ENCODE measurements at places on chromosomes 11 and 22. TPM values are rescaled to one million over a fixed set of nuclear protein-coding genes. Genes with fewer than 3 reads are reported as not detected.

- DNase-seq: no peak
These were observed 267.8 kb downstream of the TBC1D22A start for GRCh38 chr22:47030143-47030661.

- no peak for DNase-seq
These were observed 8.8 kb upstream of the OR2AT4 start for GRCh38 chr11:75105462-75105925.

OR51I1 gene
- not detected for total RNA-seq

DNA sequence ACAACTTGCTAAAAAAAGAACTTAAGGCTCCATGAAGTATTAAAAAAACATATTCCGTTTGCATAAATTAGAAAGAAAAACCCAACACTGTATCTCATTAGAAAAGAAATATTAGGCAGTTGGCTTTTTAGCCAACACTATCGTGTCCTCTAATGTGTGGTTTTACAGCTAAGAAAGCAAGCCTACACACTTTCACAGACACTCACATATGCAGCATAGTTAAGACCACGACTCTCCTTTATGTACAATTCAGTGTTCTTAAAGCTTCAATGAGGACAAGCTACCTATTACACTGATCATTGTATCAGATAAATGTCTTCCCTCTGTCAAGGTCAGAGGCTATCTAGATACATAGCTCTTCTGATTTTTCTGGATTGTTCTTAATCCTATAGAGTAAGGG is 80.1 kb downstream of the PICALM start:
- DNase-seq: no peak

NLRP14 gene
- not detected for total RNA-seq

GRCh38 chr11:65894034-65894591 is 3.6 kb downstream of the CCDC85B start:
- DNase-seq: no peak

DNA sequence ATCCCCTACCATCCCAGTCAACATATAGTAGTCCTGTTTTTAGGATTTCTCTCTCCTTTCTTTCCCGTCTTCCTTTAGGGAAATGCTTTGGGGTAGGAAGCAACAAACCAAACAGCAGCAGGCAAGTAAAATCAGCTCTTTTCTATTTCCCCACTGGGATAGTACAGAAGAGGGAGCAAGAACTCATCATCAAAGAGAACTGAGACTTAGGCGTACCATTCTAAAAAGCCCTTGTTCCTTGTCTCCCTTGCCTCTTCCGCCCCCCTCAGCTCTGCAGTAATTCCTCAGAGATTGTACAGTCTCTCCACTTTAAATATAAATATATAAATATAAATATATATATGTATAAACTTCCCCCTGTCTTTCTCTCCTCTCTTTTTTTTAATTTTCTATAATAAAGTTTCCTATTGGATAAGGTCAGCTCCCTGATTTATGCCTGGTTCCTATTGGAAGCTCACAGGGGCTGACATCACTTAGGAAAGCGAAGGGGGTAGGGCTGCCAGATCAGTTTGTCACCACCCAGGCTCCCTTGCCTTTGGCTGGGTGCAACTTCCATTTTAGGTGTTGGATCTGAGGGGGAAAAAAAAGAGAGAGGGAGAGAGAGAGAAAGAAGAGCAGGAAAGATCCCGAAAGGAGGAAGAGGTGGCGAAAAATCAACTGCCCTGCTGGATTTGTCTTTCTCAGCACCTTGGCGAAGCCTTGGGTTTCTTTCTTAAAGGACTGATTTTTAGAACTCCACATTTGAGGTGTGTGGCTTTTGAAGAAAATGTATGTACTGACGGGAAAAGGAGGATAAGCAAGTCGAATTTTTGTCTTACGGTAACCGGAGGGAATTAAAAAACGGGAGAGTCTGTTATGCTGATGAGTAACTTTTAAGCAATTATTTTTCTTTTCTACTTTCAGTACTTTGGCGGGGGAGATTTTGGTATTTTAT is at the start of gene CTNND1:
Gene CTNND1 (plus strand): TSS at position 502 of the 934 bp plus-strand sequence. CDS start 29,677 bp downstream, outside the sequence.
- peak; percentile 98 for DNase-seq

EXPH5 gene
- 10.6 TPM for total RNA-seq

GRCh38 chr11:1072116-1072820 is 2.4 kb upstream of the MUC2 start:
- DNase-seq: peak; percentile 85

GRCh38 chr22:20494978-20495860 is at the start of gene KLHL22:
Gene KLHL22, minus strand, starts transcription at chr22:20495795. Its CDS starts 6,584 bp downstream, at chr22:20489211.
- peak; percentile 50 for DNase-seq

CXCR5 gene
- total RNA-seq: not detected

- DNase-seq: no peak
These were observed 27.9 kb downstream of the GRAP2 start for GRCh38 chr22:39928536-39929520.

GRCh38 chr11:44931466-44931865 is 19.2 kb downstream of the TP53I11 start:
- DNase-seq: no peak

OR9Q2 gene
- total RNA-seq: not detected

DNA sequence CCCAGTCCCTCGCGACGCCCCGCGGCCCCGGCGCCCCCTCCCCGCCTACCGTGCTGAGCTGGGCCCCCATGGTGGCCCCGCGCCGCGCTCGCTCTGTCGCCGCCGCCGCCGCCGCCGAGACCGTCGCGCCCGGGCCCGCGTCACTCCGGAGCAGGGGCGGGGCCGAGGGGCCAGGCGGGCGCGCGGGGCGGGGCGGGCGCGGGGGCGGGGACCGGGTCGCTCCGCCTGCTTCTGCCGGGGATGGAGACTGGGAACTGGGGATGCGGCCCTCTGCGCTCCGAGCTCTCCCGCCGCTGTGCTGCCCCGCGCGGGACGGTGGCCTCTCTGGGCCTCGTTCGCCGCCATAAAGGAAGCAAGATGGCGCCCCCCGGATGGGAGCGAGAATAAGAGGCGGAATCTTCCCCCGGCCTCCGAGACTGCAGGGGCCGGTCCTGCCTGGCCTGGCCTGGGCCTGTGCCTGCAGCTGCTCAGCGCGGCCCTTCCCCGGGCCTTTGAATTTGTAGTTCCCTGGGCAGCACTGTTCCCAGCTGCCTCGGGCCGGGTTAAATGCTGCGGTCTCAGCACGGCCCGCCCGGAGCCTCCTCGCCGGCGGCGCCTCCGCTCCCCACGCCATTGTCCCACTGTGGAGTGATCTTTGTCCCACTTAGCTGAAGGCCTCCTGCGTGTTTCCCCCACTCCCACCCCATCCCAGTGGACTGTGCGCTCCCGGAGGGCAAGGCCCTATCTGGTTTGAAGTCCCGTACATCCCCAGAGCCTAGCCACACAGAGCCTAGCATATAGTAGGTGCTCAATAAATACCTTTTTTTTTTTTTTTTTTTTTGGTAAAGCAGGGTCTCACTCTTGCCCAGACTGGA is at the start of gene CYB5R3:
Gene CYB5R3 (minus strand): TSS at position 147 of the 854 bp plus-strand sequence. CDS start 77 bp downstream, at position 70.
- peak; percentile 66 for DNase-seq

OR2AG1 gene
- total RNA-seq: not detected

EHF gene
- total RNA-seq: 320 TPM

DNA sequence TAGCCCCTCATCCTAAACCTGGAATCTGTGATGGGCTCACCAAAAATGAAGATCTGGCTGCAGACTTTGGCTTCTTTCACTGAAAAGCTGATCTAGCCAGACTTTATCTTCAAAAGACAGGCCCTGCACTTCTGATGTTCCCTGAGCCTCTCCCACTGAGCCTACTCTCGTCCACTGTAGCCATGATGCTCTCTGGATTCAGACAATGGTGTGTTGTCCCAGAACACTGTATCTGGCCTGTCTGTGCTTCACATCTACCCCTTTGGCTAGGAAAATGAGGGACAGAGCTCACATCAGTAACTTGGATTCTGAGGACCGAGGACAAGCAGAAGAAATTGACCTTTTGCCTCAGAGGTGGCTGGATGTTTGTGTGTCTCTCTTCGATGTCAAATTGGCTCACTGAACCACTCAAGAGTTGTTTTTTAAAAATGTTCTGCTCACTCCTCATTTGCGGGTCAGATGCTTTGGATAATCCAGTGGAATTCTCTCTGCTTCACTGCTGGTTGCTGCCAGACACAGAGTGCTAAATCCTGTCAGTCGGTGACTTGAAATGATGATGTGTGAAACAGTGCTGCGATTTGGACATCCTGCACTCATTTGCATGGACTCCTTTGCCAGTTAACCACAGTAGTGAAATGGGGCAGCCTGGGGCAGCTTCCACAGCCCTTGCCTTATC is 67.5 kb downstream of the ARFGAP2 start:
- no peak for DNase-seq

GRCh38 chr11:119093942-119094815 is 7.5 kb downstream of the DPAGT1 start:
- DNase-seq: peak; percentile 40

- DNase-seq: no peak
These were observed 175.2 kb downstream of the MAML2 start for GRCh38 chr11:96167787-96168186.

DNA sequence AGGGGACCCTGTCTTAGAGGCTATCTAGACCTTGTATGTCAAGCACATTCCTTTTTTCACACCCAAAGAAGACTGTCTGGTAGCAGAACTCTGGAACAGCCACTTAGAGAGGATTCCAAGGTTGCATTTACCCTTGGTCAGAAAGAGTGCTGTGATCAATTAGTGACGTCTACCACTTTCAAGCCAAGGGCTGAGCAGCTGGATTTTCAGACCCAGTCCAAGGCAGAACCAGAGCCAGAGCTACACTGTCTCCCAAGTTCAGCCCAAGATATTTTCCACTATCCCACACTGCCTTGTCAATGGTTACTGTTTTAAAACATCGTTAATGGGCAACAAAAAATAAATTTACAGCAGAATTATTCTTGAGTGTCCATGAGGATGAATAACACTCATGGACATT is 24.0 kb downstream of the ABCC8 start:
- no peak for DNase-seq

ST3GAL4 gene
- 158 TPM for total RNA-seq

DENND6B gene
- 4.5 TPM for total RNA-seq

DNA sequence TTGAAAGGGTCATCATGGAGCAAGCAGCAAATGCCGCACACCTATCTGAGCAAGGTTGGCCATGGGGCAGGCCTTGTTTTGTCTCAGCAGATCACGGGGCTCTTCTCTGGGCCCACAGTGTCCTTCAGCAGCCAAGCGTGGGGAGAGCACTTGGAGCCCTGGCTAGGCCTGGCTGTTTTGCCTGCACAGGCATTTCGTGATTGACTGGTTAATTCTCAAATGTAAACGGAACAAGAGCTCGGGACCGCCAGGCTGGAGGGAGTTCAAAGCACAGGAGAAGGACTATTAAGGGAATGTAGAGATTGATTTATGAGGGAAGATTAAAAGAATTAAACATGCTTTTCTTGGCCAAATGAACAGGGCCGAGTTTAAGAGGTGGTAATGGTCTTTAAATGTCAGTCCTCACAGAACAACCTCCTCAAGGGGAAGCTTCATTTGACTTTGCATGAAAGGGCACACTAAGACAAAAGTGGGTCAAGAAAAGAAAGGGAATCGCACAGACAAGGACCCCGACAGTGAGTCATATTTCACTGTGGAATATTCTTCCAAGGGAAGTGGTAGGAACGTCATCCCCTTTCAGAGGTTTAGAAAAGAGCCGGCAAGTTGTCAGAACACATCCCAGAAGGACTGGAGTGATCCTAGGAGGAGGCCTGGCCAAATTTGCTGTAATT is 20.7 kb downstream of the SPON1 start:
- DNase-seq: no peak

DNA sequence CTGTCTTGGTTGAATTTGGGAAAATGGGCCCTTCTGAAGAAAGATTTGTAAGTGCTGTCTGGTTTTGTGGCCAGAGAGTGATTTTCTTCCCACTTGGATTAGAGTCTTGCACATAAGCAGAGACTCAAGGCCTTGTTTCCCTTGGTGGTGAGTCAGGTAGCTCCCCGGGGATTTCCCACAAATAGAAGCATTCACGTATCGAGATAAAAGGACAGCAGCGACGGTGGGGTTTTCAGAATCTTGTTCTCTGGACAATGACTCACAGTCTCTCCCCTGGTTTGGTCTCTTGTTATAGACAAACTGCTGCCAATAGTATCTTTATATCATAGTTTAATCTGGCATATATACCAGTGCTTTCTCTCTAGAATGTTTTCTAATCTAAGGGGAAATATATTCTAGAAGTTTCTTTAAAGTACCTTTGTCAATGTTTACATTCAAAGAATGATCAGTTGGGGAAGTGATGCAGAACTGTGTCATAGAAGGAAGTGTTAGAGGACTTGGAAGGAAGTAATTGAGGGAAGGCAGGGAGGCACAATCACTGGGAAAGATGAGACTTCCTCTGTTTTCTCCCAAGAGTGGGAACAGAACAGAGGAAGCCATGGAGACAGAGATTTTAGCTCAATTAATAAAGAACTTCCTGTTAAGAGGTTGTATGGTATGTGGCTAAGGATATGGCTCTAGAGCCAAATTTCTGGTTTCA is 18.1 kb downstream of the POLA2 start:
- DNase-seq: peak; percentile 84

PGA5 gene
- not detected for total RNA-seq

- no peak for DNase-seq
These were observed 79.8 kb downstream of the GRIA4 start for GRCh38 chr11:105689631-105690030.

- DNase-seq: no peak
These were observed 34.5 kb upstream of the DEUP1 start for GRCh38 chr11:93295921-93296575.

DNA sequence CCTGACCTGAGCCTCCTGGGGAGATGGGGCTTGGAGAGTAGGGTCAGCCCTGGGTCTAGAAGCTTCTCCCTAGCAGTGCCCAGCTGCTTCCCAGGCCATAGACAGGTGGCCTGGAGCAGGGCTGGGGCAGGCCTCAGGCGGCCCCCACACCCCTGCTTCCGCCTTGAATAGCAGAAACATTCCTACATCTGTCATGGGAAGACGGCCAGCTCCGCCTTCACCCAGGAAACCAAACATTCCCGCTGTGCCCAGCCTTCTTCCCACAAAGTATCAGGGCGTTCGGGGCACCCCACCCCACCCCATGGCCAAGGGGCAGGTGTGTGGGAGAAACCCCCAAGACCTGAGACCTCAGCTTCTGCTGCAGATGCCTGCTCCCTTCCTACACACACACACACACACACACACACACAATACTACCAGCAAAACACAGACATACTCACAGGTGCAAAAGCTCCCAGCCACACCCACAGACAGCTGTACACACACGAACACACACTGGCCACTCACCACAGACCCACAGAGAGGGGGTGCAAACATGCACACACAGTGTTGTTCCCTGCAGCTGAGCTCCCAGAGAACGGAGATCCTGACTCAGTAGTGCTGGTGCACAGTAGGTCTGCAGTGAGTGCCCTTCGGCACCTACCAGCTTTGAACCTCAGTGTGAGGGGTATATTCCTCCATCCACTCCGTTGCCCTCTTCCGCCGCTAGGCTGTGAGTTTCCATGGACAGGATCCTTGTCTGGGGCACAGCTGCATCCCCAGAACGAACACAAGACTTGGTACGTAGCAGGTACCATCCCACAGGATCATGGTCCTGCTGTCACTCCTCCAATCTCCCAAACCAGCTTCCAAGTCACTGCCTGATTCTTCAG is 37.4 kb downstream of the PDGFB start:
- DNase-seq: peak; percentile 74

- no peak for DNase-seq
These were observed 478.1 kb upstream of the CHORDC1 start for GRCh38 chr11:90700789-90701439.

SLC5A1 gene
- total RNA-seq: 6.8 TPM

GRCh38 chr11:63613517-63614135 is 607 bp downstream of the PLAAT3 start:
- DNase-seq: peak; percentile 79

GRCh38 chr11:64058494-64058893 is 22.8 kb downstream of the FLRT1 start:
- no peak for DNase-seq

Data from HT-29 (cell line).